CD4-positive, alpha-beta T cell treated with Interleukin-4 for 4 hours (primary cell): ENCODE measurements at places on chromosomes 5 and 9.

GRCh38 chr5:150661086-150661485, at the start of gene MYOZ3:
TSS of gene MYOZ3 (plus strand) at chr5:150661251. CDS start at chr5:150662942, 1,691 bp downstream.
- DNase-seq: no peak

GRCh38 chr5:173794901-173795416, 93.2 kb upstream of the CPEB4 start:
- no peak for DNase-seq

- no peak for DNase-seq
These were observed 114.4 kb upstream of the SLIT3 start for GRCh38 chr5:169415371-169415770.

- DNase-seq: no peak
These were observed 34.9 kb upstream of the FCHO2 start for GRCh38 chr5:72920690-72921502.

- DNase-seq: no peak
These were observed 1.7 kb downstream of the DMRT3 start for GRCh38 chr9:977838-978830.

DNA sequence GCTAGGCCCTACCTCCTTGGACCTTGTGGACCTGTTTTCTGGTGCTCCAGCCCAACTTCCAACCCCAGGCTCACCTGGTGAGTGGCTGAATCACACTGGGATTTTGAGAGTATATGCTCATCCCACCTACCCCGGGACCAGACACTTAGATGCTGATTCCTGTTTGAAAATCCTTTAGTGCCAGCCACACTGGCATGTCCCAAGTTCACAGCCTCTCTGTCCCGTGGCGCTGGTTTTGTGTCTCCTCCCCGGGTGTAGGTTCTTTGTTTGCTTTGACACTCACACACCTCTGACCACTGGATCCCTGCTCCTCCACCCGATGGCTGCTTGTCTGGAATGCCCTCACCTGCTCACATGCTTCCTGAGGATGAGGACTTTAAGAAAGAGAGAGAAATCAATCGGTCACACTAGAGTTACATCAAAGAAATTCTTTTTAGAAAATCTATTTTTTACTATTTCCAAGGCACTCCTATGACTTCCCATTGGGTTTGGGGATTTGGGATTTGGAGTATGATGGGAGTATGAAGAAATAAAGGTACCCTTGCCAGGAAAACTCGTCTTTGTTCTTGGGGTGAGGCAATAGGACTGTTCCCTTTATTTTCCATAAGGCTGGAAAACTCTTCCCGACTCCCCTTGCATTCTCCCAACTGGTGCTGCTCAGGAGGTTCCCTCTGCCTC, 7.3 kb upstream of the SLC25A48 start:
- DNase-seq: no peak

- no peak for DNase-seq
These were observed 6.3 kb upstream of the IL3 start for GRCh38 chr5:132054031-132054696.
